ENCODE measurements at places on chromosomes 7 and 10.

DNA sequence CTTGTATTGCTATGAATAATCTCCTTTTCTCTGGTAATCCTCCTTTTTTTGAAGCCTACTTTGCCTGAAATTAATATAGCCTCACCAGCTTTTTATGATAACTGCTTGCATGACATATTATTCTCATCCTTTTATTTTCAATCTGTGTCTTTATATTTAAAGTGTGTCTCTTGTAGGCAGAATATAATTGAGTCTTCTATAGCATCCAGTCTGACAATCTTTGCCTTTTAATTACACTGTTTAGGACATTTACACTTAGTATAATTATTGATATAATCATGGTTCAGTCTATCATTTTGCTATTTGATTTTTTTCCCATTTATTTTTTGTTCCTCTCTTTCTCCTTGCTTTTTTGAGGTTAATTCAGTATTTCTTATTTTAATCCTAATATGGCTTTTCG, 240.9 kb upstream of the HPS1 start:
- no peak for DNase-seq

DNA sequence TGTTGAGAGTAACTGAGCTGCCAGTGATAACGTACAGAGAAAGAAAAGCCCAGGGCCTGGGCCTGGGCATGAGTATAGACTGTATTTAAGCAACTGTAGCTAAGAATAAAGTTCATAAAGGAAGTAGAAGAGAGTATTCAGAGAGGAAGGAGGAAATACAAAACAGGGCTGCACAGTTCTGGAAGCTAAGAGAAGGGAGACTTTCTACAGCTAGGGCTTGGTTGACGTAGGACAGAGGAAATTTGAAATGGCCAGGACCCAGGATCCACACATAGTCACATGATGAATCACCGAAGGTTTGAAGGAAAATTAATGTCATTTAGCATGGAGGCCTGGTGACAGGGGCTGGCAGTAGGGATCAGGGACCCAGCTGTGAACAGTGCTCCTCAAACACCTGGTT, 66.7 kb downstream of the ARL4A start:
- no peak for DNase-seq

DNA sequence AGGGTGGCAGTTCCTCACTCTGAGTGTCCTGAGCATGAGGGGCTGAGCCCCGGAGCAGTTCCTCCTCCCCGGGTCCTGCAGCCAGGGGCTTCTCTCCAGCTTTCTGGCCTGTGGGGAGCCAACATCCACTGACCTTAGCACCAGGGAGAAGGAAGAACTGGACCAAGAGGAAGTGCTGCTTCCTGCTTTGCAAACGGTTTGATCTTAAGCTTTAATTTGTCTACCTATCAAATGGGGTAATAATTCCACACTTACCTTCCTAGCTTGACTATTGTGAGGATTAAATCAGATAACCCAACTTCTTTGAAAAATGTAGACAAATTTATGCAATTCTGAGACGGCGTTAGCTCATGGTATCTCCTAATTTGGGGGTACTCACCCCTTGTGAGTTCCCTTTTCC, 2.0 kb downstream of the NOBOX start:
- DNase-seq = no peak

- no peak for DNase-seq
These were observed 340.6 kb downstream of the SH2D4B start for GRCh38 chr10:80878330-80878729.

DNA sequence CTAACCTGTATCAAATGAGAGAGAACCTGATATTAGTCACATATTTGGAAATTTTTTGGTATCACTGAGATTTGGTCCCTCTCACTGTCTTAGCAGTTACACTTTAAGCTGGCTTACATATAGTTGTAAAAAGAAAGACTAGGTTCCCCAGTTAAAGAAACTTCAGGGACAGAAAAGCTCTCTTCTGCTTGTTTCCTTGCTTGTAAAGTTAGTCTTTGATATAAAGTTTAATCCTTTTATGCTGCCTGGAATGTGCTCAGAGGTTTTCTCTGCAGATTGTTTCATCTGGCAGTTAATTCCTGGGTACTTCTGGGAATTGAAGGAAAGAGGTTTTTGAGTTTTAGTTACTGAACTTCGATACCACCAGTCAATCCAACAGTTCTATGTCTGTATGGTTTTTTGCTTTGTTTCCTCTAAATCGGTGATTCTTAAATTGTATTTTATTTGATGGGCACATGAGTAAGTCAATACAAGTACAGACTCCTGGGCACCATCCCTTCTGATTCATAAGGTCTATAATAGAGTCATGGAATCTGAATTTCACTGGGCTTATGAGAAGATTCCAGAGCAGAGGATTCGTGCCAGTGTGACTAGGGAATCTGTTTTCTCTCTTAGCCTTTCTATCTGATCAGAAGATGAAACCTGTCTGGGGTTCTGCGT, 1080.9 kb upstream of the C7orf33 start:
- DNase-seq = no peak

GRCh38 chr7:101919363-101920115, 102.1 kb downstream of the CUX1 start:
- no peak for DNase-seq

- no peak for DNase-seq
These were observed 159.6 kb upstream of the SLC26A5 start for GRCh38 chr7:103605640-103606039.

DNA sequence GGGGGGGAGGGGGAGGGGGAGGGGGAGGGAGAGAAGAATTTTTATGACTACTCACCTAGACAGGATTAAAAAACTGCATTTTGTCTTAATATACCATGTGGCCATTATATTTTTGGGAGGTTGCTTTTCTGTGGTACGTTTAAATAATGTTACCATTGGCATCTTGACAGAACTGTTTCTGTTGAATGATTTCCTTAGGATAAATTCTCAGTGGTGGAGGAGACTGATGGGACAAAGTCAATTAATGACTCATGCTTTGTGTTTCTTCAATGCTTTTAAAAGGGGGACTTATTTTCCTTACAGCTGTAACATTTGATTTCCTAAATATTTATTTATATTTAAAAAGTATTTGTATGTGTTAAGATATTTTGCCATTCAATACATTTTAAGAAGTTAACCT, 13.7 kb downstream of the AGR2 start:
- DNase-seq = no peak

GRCh38 chr10:2081501-2081900, 344.2 kb upstream of the ADARB2 start:
- no peak for DNase-seq

GRCh38 chr7:122884186-122884585, 2.1 kb downstream of the CADPS2 start:
- no peak for DNase-seq

GRCh38 chr7:34718867-34719266, 60.8 kb downstream of the NPSR1 start:
- DNase-seq = no peak

- DNase-seq = no peak
These were observed 85.1 kb downstream of the MYOF start for GRCh38 chr10:93397020-93397419.

GRCh38 chr10:109062371-109062770, 860.9 kb downstream of the XPNPEP1 start:
- DNase-seq = no peak

GRCh38 chr10:92404612-92405418, 113.8 kb downstream of the MARCHF5 start:
- no peak for DNase-seq

- no peak for DNase-seq
These were observed 16.0 kb upstream of the CAMK2B start for GRCh38 chr7:44341401-44341800.

Measured in stimulated activated CD8-positive, alpha-beta memory T cell treated with anti-CD3 and anti-CD28 coated beads, Interleukin-4, amount 100 ng/mL, for 1 hour (primary cell).